ENCODE measurements at places on chromosomes 2 and 18.

GRCh38 chr18:37787452-37787851 lies 221.9 kb upstream of the CELF4 start:
- no peak for DNase-seq

DNA sequence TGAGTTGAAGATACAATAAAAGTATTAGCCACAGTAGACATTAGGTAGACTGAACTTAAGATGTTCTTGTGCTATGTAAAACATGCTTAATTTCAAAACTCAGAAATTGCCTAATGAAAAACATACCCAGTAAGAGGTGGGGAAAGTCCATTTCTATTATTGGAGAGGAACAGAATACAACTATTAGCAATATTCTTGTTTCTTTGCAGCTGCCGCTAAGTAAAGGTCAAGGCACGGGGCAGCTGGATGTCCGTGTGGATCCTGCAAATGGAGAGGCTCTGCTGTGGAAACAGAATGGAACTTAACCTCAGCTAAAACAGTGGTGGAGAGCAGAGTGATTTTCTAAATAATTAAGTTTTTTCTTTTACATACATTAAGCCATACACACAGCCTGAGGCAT lies 139.2 kb upstream of the ARHGAP28 start:
- no peak for DNase-seq

DNA sequence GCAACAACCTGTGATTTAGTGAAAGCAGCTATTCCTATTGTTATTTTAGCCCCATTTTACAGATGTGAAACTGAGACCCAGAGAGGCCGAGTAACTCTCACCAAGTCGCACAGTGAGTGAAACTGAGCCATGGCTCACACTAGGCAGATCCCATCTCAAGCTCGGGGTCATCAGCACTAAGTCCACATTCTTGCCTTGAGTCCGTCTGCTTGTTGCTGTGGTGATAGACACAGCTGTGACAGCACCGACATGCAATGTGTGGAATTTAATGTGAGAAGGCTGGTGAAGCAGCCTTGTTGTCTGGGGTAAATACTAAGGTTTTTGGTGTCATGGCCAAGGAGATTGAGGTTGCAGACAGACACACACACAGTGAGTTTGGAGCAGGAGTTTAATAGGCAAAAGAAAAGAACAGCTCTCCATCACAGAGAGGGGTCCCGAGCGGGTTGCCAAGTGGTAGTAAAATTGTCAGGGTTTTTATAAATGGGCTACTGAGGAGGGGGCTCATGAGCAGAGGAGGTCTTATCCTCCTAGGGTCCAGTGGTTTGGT lies 40.2 kb upstream of the GMCL1 start:
- no peak for DNase-seq

- no peak for DNase-seq
These were observed 32.1 kb downstream of the INSIG2 start for GRCh38 chr2:118120401-118120780.

- no peak for DNase-seq
These were observed 27.6 kb upstream of the NEMP2 start for GRCh38 chr2:190562121-190562520.

Data from stimulated activated CD4-positive, alpha-beta T cell treated with anti-CD3 and anti-CD28 coated beads, Interleukin-15, amount 100 ng/mL, for 24 hours (primary cell).